ENCODE measurements at places on chromosomes 6 and 20.

GRCh38 chr6:78505178-78505577 is 362.2 kb upstream of the IRAK1BP1 start:
- DNase-seq, result no peak

DNA sequence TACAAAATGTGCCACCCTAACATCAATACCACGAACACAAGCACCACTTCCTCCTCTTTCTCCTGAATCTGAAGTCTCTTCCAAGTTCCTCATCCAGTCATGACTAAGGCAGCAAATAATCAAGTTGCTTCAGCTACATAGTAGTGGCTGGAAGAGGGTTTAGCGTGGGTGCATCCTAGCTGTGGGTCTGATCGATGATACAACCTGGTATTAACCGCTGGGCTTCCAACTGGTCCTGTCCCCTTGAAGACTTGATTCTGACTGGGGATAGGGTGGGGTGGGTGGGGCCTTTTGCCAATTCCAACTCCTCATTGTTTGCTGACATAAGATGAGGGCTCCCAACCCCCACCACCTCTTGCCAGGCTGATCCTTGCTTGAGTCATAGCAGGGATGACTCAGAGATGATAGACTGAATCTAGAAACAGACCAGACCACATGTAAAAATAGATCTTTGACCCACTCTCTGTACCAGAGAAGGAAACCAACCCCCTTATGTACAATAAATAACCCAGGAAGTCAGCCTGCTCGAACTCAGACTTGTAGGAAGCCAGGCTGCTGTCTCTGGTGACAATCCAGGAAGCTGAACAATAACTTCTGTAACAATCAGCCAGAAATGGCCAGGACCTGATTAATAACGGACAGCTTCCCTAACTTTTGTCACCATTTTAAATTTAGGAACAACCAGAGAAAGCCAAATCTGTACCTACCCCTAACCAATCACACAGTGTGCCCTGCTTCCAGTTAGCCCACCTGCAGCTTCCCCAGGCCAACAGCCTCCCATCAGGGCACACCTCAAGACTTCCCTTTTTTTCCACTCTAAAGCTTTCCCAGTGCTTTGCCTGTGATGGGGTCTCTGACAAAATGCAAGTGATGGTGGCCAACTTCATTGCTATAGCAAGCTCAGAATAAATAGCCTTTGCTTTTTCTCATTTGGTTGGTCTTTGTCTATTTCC is 68.9 kb upstream of the FAM184A start:
- DNase-seq, result peak; percentile 69

DNA sequence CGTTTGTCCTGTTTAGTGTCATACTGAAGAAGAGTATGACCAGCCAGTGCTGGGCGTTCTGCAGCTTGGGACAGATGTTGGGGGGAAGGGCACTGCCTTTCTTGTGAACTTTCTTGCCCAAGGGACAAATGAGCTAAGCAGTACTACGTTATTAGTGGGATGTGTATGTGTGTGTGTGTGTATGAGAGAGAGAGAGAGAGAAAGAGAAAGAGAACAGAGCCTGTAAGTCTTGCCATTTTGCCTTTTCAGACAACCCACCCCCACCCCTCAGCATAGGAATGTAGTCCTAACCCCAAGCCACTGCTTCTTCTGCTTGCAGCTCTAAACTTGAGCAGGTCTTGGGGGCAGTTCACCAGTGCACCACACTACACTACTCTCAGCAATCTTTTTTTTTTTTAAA is 45.5 kb downstream of the E2F3 start:
- DNase-seq, result no peak

DNA sequence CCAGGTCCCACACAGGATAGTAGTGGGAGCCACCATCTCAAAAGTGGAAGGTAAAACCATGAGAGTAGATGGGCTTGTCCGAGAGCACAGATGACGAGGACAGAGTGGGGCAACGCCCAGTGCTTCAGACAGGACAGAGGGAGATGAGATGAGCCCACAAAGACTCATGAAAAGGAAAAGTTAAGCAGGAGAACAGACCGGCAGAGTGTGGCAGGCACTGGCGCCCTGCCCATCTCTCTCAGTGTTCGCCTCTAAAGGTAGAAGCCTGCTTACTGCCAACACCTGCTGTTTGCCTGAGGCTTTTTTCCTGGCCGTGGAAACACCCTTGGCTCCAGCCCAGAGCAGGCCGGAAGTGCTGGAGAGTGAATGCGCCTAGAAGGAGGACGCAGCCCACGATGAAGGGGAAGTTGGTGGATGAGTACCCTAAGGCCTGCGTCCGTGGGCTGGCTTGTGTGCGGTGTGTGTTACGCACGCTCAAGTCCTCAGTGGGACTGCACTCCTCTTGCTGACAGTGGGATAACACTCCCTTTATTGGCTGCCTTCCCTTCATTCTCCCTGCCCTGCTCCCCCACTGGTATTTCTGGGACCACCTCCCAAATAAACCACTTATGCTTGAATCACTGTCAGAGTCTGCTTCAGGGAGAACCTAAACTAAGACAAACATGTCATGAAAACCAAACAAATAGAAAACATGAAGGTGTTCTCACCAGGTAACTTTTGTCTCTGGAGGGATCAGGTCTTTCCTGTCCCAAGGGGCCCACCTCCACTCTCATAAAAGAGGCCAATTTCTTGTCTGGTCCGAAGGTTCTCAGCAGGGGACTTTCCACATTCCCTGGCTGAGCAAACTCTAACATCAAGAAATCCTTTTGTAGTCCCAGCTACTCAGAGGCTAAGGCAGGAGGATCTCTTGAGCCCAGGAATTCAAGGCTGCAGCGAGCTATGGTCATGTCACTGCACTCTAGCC is 9.1 kb upstream of the FOXP4 start:
- peak; percentile 35 for DNase-seq

All from right cardiac atrium (tissue), 5 donors.